Activated naive CD4-positive, alpha-beta T cell treated with anti-CD3 and anti-CD28 coated beads, Interleukin-2, amount 50 U/mL, for 72 hours (primary cell): ENCODE measurements at places on chromosomes 3 and 15. TPM values are rescaled to one million over a fixed set of nuclear protein-coding genes. Genes with fewer than 3 reads are reported as not detected.

DNA sequence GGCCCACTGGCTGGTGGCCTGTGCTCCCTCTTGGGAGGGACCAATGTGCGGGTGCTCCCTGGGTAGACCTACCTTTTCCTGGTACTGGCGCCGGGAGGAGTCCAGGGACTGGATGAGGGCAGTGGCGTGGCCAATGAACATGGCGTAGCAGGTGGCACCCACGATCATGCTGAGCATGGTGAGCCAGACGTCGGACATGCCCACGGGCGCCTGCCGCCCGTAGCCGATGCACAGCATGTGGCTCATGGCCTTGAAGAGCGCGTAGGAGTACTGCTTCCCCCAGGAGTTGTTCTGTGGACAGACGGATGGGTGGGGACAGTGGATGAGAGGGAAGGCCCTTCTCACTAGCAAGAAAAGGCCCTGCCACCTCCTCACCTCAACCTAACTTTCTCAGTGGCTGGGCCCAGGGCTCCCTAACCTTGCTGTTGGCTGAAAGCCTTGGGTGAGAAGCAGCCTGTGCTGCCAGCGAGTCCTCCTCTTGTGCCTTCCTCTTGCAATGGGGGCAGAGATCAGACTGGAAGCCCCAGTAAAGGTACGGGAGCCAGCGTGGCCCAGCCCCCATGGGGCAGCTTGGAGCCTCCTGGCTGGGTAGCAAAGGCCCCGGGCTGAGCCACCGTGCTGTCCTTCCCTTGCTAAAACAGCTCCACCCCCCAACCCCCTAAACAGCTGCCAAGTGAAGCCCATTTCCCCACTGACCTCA, 39.1 kb downstream of the HCN4 start:
- DNase-seq, result no peak

DNA sequence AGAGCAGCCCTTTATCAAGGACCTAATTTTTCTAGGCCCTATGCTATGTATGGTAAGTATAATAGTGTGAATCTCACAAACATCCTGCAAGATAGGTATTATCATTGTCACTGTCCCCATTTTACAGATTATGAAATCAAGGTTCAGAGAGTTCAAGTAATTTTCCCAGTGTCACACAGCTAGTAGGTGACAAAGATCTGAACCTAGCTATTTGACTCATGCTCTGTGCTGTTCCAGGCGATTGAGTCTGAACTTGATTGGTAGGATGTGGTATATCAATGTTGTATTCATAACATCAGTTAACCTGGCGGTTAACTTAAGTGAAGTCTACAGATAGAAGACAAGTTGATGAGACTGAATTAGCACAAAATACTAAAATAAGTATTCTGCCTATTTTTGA, 229.9 kb downstream of the CHST2 start:
- DNase-seq, result no peak

GRCh38 chr15:32790352-32790999, 72.7 kb downstream of the GREM1 start:
- no peak for DNase-seq

GRCh38 chr3:34727700-34728099, 911.6 kb upstream of the ARPP21 start:
- DNase-seq, result no peak

- no peak for DNase-seq
Measured at GRCh38 chr3:194046995-194047645, 88.8 kb upstream of the HES1 start.

SLC9C1 gene
- total RNA-seq, result not detected

CRABP1 gene
- not detected for total RNA-seq
